ENCODE measurements at places on chromosomes 4 and X.

GRCh38 chr4:174520660-174521059 is 1.6 kb downstream of the HPGD start:
- DNase-seq, result no peak

DNA sequence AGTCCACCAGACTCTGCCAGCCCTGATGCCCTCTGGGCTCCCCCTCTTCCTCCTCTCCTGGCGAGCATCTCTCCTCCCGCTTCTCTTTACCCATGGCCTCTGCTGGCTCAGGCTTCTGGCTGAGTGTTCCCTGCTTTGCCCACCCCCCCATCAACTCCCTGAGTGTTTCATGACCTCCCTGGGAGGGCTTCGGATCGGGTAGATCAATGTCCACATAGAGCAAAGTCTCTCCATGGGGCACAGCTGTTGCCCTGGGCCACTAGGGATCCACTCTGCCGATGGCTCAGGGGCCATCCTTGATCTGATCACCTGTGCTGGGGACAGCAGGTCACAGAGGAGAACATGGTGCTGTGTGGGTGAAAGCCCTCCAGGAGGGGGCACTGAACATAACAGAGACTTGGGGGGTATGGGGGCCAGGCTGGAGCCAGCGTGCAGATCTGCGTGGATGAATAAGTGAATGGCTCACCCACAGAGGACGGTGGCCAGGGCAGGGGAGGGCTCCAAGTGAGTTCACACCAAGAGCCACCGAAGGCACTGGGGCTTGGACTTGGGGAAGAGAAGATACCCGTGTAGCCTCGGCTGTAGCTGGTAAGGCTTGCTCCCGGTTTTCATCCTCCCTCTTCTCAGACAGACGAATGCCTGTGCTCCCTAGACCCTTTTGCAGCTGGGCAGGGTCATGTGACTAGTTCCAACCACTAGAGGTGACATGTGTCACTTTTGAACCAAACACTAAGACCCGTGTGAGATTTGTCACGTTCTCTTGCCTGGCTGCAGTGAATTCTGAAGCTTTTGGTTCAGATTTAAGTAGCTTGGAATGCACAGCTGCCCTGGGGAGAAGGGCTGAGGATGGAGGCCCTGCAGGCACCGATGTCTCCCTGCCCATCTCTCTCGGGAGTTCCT is 23.2 kb upstream of the AFAP1 start:
- DNase-seq, result no peak

GRCh38 chr4:150584111-150584915 is 2.4 kb downstream of the MAB21L2 start:
- no peak for DNase-seq

DNA sequence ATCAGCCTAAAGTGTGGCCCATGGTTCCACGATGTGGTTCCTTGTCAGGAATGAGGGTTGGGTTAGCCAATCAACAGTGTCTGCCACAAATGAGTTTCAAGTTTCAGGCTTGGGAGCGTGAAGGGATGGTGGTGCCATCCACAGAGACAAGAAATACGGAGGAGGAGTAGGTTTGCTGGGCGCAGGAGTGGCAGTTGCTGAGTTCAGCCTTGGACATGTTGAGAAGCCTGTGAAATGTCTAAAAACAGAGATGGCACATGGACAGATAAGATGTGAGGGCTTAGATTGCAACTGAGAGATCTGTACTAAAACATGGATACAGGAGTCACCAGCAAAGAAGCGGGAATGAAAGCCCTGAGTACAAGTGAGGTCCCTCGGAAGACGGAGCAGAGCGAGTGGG is 481.0 kb downstream of the BCOR start:
- no peak for DNase-seq

DNA sequence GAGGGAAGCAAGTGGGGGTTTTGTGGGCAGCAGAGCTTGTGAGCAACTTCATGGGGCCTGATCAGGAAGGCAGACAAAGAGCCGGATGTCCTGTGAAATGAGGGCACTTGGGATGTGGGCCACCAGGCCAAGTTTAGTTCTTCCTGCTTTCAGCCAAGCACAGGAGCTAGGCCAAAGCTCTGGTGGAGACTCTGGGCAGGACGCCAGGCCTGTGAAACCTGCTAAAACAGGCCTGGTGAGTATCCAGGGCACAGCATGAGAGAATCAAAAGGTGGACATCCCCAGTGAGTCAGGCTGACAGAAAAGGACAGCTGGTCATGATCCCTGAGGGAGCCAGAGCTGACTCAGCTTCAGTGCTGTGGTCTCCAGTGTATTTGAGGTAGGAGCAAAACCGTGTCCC is 95.7 kb downstream of the NPNT start:
- DNase-seq, result peak; percentile 85

GRCh38 chrX:44042116-44042515 is 68.9 kb upstream of the NDP start:
- DNase-seq, result no peak

- no peak for DNase-seq
Measured at GRCh38 chr4:7466904-7467303, 32.2 kb upstream of the PSAPL1 start.

GRCh38 chrX:805103-805670 is 174.6 kb downstream of the SHOX start:
- DNase-seq, result no peak

GRCh38 chr4:117042962-117043361 is 42.4 kb downstream of the TRAM1L1 start:
- DNase-seq, result no peak

GRCh38 chr4:125956276-125956675 is 641.5 kb downstream of the FAT4 start:
- no peak for DNase-seq

- DNase-seq, result peak; percentile 91
Measured at GRCh38 chrX:71283403-71284143, at the start of gene NONO. NONO (plus strand) TSS chrX:71283635; CDS start chrX:71290638, 7,003 bp downstream.

DNA sequence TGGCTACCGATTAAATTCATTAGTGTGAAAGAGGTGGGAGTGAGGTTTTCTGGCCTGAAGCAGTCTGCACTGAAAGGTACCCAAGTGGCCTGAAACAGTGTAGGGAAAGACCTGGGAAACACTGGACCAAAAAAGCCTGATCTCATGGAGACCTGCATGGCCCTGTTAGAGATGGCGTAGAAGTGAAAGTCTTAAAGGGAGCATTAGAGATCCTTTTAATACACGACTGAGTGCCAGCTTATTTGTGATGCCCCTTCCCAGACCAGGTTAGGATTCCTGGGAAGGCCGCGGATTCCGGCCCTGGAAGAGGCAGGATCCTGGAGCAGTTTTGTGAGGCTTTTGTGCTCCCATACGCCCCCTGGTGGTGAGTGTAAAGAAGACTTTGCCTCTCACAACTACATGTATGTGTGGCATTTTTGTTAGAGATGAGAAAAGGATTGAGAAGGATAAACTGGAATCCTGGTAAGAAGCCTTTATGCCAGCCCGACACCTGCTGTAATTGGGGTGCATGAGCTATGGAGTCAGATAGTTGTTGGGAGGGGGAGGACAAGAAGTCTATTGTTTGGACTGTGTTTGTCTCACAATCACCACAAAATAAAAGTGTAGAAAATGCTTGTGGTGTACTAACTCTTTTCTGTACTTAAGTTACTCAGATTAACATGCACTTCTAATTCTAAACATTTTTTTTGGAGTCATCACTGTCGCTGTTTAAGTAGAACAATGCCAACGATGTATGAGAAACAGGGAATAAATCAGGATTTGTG is 54.0 kb downstream of the JADE1 start:
- peak; percentile 79 for DNase-seq

DNA sequence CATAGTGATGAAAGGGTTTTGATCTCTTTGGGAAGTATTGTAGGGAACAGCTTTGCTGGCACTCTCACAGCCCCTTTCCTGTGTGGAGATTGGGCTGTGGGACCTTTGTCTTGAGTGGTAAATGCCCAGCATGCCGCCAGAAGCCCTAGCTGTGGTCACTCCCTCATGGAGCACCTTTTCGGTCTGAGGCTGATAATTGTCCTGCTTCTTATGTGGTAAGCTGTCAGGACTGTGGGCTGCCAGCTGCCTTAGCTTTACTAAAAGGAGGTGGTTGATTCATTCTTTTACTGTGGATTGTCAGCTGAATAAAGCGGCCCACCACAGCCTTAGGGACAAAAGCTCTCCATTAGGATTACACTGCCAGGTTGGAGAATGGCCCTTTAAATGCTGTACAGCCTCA is 7.1 kb downstream of the PASD1 start:
- DNase-seq, result no peak

- DNase-seq, result no peak
Measured at GRCh38 chrX:68396953-68397352, 36.3 kb downstream of the OPHN1 start.

DNA sequence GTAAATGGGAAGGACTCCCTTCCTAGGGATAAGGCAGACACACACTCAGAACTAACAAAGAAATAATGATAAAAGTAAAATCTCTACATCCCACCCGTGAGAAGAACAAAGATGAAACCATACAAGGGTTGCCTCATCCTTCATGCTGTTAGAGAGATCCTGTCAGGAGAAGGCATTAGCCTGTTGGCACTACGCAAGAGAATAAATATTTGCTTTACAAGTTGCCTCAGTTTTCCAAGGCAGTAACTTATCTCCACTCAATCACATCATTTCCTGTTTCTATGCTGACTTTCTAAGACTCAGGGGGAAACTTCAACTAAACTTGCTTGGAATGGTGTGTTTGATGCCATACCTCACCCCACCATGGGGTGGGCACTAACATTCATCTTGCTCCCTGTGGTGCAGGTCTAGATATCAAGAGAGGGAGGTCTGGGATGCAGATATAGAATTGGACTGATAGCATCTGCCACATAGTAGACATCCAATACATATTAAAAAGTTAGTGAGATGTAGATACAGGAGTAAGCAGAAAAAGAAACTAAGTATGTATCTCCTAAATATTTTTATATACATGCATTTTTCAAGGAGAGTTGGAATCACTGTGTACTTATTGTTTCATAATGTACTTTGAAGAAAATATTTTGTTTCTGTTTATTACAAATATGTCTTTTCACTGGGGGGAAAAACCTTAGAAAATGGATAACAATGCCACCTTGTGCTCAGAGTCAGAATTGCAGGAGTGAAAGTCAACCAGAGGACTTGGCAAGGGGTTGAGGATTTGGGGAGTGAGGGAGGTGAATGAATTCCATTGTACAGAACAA is 57.2 kb upstream of the BEX4 start:
- no peak for DNase-seq

DNA sequence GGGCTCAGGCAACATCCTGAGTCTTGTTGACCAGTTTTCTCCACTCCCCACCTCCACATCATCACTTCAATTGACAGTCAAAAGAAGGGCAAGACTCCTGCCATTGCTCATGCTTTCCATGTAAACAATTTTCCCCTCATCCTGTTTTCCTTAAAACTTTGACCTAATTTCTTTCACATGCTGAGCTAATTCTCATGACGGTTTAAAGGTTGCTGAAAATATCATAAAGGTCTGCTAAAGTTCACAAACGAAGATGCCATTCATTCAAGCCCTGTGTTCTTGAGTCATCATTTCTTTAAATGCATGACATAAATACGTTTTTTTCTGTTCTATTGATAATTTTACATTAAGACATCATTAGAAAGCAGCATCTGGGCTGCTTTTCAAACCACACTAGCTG is 353.9 kb downstream of the NKX6-1 start:
- DNase-seq, result no peak

DNA sequence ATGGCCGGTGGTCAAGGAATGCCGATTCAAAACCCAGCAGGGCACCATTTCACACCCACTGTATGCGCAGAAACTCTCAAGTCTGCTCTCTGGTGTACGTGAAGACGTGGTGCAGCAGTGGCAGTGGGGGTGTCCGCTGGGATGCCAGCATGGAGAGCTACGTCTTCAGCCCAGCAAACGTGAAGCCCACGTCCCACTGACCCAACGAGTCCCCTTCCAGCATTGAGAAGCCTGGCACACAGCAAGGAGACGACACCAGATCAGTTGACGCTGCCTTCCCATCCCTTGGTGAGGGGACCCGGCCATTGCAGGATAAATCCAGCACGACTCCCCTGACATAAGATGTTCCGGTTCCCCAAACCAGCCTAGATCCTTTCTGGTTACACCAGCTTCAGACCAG is 2.2 kb upstream of the PLXNB3 start:
- peak; percentile 50 for DNase-seq

- DNase-seq, result no peak
Measured at GRCh38 chr4:24690436-24690835, 104.9 kb upstream of the SOD3 start.

GRCh38 chr4:36256398-36256891 is 12.1 kb upstream of the ARAP2 start:
- no peak for DNase-seq

DNA sequence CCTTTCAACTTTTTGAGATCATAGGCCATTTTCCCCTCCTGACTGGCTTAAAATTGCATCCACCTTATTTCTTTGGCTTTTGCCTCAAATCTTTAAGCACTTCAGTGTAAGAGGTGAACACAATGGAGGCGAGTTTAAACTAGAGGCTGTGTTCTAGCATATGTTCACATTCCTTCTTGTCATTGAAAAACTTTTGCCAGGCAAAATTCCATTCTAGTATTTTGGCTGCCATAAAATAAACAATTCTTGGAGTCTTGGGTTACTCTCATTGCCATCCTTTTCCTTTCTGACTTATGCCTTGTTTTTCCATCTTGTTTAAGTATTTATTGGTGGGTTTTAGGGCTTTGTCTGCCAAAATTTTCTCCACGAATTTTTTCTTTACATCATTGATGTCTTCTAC is 137.3 kb upstream of the ANXA10 start:
- no peak for DNase-seq

GRCh38 chrX:132433001-132433400 is 55.8 kb downstream of the MBNL3 start:
- no peak for DNase-seq

GRCh38 chr4:78369679-78370078 is 181.9 kb upstream of the ANXA3 start:
- DNase-seq, result no peak

DNA sequence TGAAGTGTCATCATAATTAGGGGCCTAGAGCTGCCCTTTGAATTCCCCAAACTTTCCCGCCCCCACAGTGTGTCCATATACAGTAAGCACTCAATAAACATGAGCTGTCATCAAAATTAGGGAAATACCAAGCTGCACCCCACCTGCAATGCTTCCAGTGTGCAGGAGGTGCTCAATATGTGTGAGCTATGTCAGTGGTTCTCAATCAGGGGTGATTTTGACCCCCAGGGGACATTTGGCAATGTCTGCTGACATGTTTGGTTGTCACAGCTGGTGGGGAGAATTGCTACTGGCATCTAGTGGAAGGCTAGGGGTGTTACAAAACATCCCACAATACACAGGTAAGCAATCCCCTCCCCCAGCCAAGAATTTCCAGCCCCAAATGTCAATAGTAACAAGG is 748 bp downstream of the CFP start:
- no peak for DNase-seq

GRCh38 chr4:2378401-2378800 is 40.0 kb downstream of the ZFYVE28 start:
- no peak for DNase-seq

GRCh38 chrX:1462596-1463251 is 10.0 kb upstream of the ASMTL start:
- peak; percentile 65 for DNase-seq

- no peak for DNase-seq
Measured at GRCh38 chr4:27007507-27007906, 146.9 kb downstream of the STIM2 start.

- DNase-seq, result no peak
Measured at GRCh38 chr4:27176400-27176799, 315.8 kb downstream of the STIM2 start.

GRCh38 chrX:69366183-69366582 is 137.9 kb upstream of the NALF2 start:
- DNase-seq, result no peak

GRCh38 chr4:89259301-89260028 is 48.1 kb downstream of the GPRIN3 start:
- no peak for DNase-seq

Data from spleen (tissue), 13 donors.